Stimulated activated CD4-positive, alpha-beta T cell treated with anti-CD3 and anti-CD28 coated beads, TNF-alpha, amount 100 ng/mL, for 48 hours (primary cell): ENCODE measurements at places on chromosomes 5 and 9.

- no peak for DNase-seq
These were observed 14.2 kb upstream of the CCNB1 start for GRCh38 chr5:69152731-69153130.

DNA sequence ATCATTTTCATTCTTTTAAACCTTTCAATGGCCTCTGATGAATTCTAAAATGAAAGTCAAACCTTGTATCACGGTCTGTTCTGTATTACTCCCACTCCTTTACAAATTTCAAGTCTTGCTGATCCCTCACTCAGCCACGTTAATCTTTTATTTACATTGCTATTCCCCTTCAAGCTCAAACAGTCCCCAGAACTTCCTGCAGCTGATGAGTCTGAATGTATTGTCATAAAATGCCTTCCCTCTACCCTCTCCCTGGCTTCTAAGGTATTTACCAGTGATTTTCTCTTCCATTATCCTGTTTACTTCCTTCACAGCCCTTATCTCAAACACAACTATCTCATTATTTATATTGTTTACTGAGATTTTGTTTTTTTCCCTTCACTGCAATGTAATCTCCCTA is 562.3 kb upstream of the C9orf72 start:
- DNase-seq, result no peak

GRCh38 chr5:54704333-54704732 is 186.8 kb downstream of the SNX18 start:
- no peak for DNase-seq

GRCh38 chr5:81506900-81507588 is 113.1 kb upstream of the ACOT12 start:
- no peak for DNase-seq

- DNase-seq, result no peak
These were observed 58.1 kb downstream of the KLF4 start for GRCh38 chr9:107431461-107431860.

DNA sequence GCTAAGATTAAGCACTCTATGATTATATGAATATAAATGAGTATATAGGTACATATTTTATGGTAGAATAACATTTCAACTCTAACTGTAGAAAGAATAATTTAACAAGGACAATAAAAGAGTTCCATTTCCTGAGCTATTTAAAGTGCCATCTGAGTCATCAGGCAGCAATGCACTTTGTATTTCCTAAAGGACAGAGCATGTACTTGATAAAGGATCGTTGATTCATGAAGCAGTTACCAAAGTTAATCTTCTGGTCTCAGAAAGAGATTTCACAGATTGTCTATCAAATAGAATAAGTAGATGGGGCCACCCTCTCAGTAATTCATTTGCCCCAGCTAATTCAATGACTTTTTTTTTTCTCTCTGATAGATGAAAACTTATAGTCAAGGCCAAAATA is 747.8 kb downstream of the CDH18 start:
- no peak for DNase-seq

DNA sequence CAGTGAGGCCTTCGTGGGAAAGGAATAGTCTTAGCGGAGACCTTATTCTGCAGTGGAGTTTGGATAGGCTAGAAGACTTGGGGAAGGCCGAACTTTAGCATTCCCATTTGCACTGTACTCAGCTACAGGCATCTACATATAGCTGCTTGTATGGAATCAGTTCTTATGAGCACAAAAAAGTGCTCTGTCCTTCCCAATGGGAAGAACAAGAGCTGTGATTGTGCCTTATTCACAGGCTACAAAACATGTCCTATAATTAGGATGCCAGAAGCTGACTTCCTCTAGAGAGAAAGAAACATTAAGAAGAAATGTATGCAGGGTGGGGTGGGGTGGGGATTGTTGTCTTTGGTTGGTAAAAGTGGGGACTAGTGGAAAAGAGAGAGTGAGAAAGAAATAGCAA is 154.7 kb downstream of the ATP10B start:
- DNase-seq, result no peak

DNA sequence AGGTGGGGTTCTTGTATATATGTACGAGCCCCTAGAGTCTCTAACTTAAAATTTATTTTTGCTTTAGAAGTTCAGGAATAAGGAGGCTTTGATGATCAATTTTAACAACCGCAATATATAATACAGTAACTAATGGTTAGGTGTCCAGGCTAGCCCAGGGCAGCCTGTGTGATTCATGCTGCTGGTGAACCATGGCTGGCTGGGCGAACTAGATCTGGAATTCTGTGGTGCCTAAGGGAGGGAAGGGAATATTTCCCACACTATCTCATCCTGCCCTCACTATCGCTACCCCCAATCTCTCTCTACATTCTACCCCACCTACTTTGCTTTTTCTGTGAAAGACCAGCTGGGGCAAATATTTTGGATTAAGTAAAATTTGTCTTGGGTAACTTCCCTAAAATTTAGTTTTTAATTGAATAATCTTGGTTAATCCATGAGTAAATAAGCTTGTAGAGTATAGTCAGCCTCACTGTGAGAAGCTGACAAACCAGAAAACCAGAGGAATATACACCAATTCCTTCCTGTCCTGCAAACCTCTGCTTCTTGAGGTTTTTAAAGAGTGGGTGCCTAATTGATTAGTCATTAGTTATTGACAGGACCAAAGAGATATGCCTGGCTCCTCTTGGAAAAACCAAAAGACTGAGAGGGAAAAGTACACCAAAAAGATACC is 115.1 kb upstream of the CCDC152 start:
- DNase-seq, result no peak

- no peak for DNase-seq
These were observed 214.9 kb downstream of the MCTP1 start for GRCh38 chr5:95069948-95070347.

DNA sequence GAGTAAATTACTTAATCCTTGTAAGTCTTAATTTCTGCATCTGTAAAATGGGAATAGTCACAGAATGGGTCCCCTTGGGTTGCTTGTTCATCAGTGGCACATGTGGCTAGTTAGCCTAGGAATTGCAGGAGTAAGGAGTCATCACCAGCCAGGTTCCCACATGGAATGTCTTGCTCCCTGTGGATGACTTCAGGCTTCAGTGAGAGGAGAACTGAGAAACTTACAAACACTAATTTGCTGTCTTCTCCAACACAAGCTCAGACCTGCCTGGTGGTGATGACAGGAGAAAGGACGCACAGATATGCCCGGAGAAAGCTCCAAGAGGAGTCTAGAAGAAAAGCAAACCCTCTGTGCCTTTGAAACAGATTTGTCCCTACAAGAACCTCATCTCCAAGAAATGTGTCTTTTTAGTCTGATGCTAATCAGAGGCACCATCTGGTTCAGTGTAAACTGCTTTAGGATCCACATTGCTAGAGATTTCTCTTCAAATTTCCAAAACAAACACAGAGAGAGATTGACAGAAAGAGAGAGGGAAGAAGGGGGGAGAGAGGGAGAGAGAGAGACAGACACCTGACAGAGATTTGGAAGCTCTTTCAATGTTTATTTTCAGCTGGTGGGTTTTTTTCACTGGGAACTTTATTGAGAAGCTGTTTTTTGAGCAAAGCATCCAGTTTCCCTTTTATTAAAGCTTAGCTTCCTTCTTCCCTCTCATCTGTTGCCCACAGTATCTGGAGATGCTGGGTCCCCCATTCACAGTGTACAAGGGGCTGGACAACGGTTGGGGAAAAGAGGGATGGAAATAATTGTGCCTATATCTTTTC is 128.3 kb downstream of the DOCK2 start:
- no peak for DNase-seq
